ENCODE measurements at places on chromosomes 13 and 19.

DNA sequence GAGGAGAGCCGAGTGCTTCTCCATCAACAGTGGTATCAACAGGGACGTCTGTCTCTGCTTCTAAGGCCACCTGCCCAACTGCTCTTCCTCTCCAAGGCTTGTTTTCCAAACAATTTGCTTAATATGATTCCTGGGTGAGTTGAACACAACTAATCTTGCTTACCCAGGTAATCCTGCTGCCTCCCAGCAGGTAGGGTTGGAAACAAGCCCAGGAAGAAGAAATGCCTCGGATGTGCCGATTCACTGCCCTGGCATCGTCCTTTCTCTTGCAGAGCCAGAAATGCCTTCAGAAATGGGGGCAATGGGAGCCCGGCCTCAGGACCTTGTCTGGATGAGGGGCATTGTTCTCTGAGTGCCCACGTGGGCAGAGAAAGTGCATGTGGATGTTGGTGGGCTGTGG, 51.9 kb upstream of the C1QTNF9B start:
- no peak for DNase-seq

GRCh38 chr13:32426191-32426989, 1.5 kb downstream of the N4BP2L1 start:
- DNase-seq, result no peak

DNA sequence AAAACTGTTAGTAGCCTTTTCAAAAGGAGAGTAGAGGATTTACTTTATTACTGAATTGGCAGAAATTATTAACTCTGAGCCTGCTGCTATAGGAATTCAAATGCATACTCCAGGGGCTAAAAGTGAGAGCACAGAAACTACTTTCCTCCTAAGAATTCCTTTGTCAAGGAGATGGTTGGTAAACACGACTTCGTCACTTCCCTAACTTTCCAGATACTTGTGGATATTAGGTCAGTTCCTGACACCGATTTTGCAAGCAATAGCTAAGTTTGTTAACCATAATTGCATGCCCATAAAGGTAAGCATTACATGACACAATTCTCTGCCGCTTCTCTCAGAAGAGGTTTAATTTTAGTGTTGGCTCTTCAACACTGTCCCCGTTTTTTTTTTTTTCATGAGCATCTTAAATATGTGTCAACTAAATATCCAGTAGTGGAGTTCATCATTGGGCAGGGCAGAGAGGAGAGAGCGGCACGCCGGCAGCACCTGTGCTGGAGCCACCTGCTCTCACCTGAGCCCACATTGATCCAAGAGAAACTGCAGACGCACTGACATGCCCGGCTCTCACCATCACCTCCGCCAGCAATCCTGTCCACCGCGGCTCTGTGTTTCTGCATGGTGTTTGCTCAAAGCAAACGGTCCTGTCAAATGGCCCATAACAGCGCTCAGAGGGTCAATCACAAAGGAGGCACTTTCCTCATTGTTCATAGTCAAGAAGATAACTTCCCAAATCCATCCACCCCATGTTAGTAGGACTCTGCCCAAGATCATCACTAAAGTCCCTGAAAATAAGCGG, 2.6 kb downstream of the MED26 start:
- no peak for DNase-seq

DNA sequence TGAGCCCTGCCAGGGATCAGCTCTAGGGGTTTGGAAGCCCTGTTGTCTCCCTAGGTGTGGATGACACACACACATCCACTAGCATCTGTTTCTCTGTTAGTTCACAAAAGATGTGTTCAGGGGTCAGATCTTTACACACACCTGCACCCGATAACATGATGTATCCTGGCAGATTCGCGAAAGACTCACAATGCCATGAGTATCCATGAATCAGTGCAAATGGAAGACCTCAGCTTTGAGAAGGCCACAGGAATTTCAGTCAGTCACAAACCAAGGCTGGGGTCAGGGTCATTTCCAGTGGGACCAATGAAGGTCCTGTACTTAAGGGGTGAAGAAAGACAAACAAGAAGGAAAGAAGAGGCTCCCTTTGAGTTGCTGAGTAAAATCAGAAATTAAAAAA, 898.2 kb downstream of the UQCRFS1 start:
- no peak for DNase-seq

GRCh38 chr19:55283548-55284377, at the start of gene BRSK1:
BRSK1 (plus strand) TSS chr19:55283997; CDS start chr19:55284443, 446 bp downstream.
- peak; percentile 16 for DNase-seq

DNA sequence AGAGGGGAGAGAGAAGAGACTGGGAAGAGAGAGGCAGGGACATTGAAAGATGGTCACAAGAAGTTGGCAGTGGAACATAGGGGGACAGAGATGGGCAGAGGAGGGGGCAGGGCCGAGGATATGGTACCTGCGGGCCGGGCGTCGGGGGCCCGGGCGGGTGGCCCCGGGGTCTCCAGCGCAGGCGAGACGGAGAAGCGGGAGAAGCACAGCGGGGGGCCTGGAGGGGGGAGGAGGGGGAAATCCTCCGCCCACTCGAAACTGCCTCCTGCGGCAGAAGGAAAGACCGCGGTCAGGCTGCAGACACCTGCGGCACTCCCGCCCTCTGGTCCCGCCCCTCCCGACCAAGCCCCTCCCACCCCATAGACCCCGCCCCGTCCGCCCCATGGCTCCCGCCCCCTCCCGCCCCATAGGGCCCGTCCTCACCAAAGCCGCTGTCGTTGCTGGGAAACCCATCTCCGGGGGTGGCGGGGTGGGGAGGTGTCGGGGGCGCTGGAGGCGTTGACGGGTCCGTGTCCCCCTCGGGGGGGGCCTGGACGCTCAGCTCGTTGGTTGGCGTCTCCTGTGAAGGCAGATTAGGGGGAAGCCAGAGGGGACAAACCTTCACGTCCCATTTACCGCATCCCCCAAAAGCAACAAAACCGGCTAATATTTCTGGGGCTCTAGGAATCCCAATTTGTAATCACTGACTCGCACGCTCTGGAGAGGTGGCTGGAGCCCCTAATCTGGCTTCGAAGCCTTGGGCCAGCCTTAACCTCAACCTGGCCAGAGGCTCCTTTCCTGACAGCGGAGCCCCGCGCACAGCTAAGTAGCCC, 20.4 kb downstream of the LMTK3 start:
- DNase-seq, result no peak

DNA sequence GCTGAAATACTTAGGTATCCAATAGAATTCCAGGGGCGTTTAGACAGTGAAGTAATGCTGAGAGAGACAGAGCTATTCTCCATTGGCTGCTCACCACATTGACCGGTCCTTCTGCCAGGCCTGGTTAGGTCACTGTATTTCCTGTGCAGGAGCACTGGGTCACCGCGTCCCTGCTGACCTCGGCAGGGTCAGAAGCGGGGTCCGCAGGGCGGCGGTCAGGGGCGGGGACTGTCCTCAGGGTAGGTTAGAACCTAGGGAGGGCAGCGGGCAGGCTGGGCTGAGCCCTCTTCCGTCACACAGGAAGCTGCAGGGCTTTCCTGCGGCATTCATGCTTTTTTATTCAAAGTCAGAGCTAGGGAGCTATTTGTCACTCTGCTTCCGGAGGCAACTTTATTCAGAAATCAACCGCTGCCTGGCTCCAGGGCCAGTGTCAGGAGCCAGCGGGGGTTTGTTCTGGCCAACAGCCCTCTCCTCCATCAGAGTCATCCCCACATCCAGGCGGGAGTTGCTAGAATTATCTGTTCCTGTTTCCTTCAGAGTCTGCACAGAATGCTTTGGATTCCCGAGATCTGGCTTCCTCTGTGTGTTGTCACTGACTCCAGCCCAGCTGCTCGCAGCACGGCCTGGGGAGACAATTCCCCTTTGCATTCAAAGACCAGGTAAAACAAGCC, 81.2 kb upstream of the WASF3 start:
- DNase-seq, result no peak

- DNase-seq, result no peak
Observed at GRCh38 chr13:98155475-98156109, 12.7 kb downstream of the FARP1 start.

- no peak for DNase-seq
Observed at GRCh38 chr13:26881154-26881553, 120.6 kb upstream of the GPR12 start.

DNA sequence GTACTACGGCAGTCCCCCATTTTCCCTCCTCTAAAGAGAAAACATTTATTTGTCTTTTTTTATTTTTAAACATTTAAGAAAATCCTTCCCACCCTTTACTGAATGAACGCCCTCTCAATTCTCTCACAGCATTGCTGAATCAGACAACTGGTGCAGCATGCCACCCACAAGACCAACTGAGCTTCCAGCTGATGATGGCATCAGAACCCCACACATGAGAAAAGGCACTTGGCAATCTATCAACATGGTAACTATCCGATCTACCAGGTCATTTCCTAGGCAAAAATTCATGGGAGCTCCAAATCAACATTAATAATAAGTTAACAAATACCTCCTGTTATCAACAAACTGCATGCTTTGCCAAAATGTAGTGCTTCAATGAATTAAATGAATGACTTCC, 43.1 kb downstream of the LHFPL6 start:
- no peak for DNase-seq

GRCh38 chr13:28890712-28891111, 70.6 kb downstream of the MTUS2 start:
- no peak for DNase-seq

DNA sequence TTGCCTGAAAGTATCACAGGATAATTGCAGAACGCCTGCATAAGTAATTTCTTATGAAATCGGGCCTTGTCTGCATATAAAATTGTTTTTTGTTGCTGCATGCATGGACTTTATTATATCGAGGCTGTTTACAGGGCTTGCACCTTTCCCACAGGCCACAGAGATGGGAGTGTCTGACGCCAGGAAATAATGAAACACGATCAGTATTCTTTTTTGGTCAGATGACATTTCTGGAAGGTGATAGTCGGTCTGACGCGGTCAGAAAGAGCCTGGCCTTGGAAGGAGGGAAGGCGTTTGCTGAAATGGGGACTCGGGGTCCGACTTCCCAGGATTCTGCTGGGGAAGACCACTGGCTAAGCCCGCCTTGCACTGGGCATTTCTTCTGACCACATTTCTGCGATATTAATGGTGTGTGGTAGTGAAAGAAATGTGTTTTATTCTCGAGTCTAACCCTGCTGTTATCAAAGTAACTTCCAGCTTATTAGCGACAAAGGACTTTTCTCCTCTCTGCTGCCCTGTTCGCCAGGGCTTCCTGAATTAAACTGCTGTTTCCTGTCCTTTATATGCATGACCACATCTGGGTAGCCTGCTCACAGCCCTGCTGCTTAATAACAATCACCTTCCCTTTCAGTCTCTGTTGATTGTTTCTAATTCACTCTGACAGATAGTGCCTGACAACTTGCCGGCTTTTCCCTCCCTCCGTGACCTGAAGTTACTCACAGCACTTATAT, 11.6 kb upstream of the ZNF536 start:
- no peak for DNase-seq

DNA sequence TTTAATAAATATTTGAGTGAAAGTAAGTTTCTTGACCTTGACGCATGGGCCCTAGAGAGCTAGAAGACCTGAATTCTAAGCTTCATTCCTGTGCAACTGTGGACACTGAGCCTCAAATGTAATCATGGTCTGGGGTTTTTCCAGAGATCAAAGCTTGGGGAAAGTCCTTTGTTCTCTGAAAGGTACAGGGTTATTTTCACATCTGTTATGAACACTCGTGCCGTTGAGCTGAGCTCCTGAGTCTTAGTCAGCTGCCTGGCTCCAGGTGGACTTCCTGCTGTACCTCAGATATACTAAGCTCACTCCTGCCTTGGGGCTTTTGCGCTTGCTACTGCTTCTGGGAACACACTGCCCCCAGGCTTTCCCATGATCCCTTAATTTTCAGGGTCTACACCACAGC, 7.5 kb upstream of the ZBTB32 start:
- DNase-seq, result no peak

- DNase-seq, result peak; percentile 46
Observed at GRCh38 chr19:10315335-10316214, at the start of gene FDX2. FDX2 (minus strand) TSS chr19:10316015; CDS start chr19:10315996, 19 bp downstream.

GRCh38 chr19:33621811-33622504, at the start of gene CHST8:
CHST8 (plus strand) TSS chr19:33621953; CDS start chr19:33689262, 67,309 bp downstream.
- no peak for DNase-seq

GRCh38 chr19:676339-677105, at the start of gene FSTL3:
FSTL3 (plus strand) TSS chr19:676392; CDS start chr19:676424, 32 bp downstream.
- no peak for DNase-seq

DNA sequence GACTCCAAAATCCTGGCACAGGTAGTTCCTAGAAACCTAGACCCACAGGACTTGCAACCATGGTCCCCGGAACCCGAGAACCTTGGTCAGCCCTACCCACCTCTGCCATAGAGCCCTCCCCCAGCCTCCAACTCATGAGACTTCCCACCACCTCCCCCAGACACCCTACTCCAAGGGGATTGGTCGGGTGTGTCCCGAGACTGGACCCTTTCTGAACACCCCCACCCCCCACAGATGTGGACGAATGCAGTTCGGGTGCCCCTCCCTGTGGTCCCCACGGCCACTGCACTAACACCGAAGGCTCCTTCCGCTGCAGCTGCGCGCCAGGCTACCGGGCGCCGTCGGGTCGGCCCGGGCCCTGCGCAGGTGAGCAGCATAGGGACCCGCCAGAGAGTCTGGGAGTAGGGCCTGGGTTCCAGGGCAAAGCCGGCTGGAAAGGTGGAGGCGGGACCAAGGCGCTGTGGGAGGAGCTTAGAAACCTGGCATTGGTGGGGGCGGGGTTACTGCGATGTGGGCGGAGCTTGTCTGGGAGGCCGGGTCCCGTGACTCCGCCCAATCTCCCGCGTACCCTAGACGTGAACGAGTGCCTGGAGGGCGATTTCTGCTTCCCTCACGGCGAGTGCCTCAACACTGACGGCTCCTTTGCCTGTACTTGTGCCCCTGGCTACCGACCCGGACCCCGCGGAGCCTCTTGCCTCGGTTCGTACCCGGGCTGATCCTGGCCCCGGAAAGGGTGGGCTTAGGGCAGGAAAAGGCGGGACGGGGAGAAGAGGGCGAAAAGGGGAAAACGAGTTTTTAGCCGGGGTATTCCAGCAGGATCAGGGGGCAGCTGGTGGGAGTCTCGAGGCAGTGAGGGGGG, 11.9 kb downstream of the LTBP4 start:
- no peak for DNase-seq

DNA sequence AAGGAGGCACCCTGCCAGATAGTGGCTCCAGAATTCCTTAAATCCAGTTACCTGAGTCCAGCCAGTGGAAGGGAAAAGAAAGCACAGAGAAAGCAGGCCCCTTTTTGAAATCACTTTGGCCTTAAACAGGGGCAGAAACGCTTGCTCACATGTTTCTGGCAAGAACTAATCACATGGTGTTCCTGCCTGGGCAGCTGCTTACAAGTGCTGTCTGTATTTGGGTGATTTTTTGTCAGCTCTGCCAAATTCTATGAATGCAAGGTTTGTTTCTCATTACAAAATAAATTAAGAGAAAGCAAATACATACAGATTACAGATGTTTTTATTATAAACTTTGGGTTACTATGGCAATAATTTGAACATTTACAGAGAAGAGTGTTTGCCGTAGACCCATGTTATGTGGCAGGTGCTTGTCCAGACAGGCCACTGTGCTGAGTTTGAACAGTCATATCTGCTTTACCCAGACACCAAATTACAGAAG, 1237.8 kb downstream of the SLITRK5 start:
- DNase-seq, result no peak

DNA sequence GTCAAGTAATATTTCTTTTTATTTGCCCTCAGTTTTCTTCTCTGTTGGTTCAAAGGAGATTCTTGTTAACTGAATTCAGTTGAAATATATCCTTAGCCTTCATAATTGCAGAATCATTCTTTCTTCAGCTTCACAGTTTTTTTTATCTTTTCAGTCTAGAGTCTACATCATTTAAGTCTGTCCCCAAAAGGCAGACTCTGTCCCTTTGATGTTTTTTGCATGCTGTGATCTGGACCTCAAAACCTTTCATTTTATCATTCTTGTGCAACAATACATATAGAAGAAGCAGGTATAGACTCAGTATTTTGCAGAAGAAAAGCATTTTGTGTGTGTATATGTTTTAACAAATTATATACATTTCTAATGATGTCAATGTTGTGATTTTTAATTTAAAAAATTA, 734.8 kb upstream of the GPC6 start:
- no peak for DNase-seq

- DNase-seq, result no peak
Observed at GRCh38 chr13:99995104-99995588, 13.6 kb downstream of the ZIC2 start.

All from AG09319 (cell line).